Adipocyte (in vitro differentiated cells): ENCODE measurements at places on chromosomes 2 and 18.

DNA sequence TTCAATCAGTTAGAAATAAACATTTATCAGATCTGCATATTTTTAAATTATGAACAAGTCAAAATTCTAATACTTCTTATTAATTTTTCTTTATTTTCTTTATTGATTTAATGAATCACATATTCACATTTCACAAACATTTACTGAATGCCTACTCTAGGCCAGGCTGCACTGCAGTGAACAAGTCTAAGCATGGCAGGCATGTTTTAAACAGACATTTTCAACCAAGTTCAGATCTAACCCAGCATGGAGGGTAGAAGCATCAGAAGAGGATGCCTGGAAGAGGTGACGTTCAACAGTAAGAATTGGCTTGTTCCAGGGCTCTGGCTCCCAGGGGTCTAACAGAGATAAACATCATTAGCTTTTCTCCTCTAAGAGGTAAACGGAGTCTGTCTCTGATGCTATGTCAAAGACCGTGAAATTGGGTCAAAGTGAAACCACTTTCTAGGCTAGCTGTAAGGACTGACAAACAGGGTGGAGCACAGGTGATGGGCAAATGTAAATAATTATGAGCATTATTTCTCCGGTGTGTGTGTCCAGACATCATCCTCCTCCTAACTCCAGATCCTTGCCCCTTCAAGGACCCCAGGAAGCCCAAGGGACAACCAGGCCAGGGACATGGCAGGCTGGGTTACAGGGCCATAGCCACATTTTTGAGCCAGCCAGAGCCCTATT, 50.6 kb downstream of the UNC50 start:
- DNase-seq: no peak

- no peak for DNase-seq
These were observed 266.5 kb upstream of the SALL3 start for GRCh38 chr18:78713069-78713468.

GRCh38 chr2:110837446-110838409, 105.4 kb downstream of the ACOXL start:
- DNase-seq: no peak

DNA sequence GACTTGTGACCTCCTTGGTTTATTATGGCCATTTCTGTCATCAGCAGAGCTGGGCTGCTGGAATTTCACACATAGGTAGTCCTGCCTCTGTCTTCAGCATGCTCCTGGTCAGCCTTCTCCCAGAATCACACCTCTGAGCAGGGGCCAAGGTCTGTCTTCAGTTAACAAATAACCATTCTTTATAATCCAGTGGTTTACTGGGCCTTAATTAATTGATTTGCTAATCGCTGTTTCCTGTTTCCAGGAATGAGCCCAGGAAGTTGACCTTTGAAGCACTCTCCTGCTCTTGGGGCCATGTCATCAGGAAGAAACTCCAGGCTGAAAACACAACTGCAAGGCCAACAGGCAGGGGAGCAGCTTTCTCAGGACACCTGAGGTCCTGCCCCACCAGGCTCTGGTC, 278.5 kb downstream of the SRBD1 start:
- no peak for DNase-seq

- DNase-seq: no peak
These were observed 40.5 kb upstream of the ITPRID2 start for GRCh38 chr2:181850936-181851560.
